ENCODE measurements at places on chromosomes 5 and 9.

DNA sequence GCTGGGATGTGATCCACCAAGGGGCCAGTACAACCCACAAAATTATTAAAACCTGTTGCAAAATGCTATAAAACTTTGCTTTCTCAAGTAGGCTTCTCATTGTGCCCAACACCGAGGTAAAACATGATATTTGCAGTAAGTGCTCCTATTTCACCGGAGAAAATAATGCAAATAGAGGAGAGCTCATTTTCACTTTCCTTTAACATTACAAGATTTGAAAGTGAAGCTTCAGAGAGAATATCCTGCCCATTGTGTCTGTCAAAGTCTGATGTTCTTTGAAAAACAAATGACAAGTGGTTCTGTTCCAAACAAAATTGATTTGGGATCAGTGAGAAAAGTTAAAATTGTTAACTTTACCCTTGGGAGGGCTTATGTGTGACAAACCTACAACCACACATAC is 287.1 kb downstream of the KCNN2 start:
- no peak for DNase-seq

DNA sequence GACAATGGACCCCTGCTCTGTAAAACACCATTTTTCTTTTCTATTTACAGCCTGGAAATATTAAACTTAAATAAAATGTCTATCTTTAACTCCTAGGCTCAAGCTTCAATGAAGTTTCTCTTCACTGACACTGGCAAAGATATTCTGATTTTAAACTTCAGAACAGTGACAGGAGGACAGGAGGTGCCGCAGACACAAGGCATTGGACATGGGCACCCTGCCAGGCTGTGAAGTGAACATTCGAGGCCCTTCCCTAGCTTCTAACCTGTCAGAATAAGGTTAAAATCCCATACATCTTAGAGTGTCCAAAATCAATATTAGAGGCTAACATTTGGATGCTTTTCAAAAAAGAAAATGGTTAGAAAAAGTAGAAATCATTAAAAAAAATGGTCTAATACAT is 9.2 kb downstream of the SEMA5A start:
- no peak for DNase-seq

DNA sequence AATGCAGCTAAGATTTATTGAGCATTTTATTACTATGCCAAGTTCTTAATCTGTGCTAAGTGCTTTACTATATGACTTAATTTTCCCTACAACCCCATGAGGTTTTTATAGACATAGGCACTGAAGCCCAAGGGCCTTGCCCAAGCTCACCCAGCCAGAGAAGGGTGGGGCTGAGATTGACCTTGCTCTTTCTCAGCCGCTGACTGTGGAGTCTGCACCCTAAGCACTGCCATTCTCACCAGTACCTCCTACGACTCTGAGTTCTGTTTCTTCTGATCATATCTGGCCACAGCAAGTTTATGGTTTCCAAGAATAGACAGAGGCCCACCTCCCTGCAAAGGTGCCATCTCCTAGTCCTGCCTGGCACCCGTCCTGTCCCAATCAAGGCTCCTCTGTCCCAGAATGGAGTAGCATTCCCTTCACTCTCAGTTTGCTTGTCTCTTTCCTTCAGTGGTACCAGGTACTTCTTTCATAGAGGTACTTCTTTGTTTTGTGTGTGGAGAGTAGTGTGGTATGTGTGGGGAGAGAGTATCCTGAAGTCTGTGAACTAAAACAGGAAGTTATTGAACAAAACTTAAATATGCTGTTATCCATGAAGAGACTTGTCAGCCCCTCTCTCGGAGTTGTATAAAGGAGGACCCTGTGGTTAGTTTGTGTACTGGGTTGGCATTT is 42.6 kb downstream of the CSF1R start:
- DNase-seq, result no peak

DNA sequence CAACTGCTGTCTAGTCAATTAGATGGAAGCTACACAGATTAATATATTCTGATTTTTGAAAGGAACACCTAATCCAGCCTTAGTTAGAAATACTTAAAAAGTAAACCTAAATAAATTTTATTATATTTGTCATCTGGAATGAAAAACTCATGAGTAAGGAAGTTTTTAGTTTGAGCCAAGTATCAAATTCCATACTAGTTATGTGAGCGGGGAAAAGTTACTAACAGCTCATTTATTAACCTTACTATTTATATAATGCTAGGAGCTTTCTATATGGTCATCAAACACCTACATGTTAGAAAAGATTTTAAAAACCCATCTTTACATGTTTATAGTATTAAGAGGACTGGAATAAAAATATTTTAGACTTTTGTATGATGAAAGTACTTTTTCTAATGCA is 41.6 kb upstream of the POU5F2 start:
- DNase-seq, result no peak

DNA sequence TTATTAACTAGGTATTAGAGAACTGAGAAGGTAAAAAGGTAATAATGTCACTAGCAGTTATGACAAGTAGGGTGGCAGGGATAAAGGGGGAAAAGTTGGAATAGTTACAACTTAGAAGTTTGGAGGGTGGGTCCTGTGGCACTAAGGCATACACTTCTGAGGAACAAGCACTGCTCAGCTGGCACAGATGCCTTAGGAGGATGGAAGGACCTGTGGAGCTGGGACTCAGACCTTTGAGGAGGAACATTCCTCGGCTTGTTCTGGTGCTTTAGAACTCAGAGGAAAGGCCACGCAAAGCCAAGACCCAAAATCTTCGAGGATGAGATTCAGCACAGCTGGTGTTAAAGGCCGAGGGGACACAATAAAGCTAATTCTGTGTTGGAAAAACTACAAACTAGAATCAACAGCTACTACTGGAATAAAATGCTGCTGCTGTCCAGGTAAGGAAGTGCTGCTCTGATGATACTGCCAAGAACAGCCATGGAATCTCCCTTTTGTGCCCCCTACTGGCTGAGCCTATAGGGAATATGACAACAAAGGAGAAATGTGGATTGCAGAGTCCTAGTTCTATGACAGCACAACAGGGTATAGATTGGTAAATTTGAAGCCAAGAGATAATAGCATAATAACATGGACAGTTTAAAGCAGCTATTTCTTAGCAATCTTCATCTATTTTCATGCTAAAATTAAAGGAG is 126.7 kb downstream of the SLC25A46 start:
- peak; percentile 24 for DNase-seq

DNA sequence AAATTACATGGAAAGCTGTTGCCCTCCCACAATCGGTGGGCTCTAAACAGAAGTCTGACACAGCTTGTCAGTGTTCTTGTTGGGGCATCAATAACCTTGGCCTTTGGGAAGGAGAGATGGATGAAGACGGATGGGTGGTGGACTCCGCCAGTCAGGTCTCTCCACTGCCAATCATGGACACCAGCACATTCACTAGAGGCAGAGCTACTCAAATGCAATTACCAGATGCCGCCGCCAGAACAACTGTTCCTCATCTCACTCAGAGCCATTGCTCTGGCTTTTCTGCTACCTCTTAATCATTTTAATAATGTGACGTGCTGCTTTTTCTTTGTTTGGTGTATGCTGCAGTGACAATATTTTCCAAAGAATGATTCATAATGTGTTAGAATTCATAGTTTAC is 27.9 kb upstream of the SEMA5A start:
- no peak for DNase-seq

DNA sequence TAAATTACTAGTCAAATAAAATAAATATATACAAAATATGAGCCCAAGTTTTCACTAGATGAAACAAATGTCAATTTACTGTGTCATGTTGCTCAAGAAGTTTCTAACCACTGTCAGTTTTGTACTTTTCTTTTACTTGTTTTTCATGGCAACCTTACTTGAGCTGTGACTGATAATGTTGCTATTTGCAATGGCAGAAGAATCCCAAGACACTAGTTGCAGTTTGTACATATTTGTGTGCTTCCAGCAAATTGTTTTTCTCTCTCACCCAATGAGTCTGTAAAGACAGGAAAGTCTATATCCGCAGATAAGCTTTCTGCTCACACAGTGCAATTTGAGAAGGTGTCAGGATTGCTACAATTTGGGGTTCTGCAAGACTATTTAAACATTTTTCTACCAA is 338.6 kb upstream of the PCSK5 start:
- DNase-seq, result no peak
